ENCODE measurements at places on chromosomes 7 and 10.

DNA sequence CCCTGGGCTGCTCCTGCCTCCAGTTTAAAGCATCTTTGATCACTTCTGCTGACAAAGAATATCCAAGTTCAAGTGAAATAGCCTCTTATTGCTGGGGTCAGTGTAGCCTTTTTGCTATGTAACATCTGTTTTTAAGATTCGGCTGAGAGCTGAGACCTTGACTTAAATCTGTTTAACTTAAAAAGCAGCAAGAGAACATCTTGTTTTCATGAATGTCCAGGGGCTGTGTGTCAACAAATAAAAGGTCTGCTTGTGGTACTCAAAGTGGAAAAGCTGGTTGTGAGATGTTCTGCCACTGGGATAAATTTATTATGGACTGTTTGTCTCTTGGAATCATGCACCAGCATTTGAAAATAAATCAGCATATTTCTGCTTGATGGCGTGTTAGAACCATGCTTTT is 73.2 kb downstream of the CALD1 start:
- no peak for DNase-seq

DNA sequence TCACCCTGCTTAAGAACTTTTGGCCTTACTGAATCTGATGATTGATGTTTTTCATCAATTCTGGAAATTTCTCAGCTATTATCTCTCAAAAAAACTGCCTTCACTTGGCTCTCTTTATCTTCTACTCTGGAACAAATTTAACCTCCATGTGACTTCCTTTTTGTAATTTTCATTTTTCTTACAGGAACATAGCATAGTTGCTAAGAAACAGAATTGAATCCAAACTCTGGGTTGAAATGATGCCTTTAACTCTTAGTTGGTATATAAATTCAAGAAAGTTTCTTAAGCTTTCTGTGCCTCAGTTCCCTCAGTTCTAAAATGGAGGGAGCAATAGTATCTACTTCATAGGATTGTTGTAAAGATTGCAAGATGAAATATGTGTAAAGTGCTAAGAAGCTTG is 19.8 kb downstream of the GPR141 start:
- DNase-seq = no peak

DNA sequence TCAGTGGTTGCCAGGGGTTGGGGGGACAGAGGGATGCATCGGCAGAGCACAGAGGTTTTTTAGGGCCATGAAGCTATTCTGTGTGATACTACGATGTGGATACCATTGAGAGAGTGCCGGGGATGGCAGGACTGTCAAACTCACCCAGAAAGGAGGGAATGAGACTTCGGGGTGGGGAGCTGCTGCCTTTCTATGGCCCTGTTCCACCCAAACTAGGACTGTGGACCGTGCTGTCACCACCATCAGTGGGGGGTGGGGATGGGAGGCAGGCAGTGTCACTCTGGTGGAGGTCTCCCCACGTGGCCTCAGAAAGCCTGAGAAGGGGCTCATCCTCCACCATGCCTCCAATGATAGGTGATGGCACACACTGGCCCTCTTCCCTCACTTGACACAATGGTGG is 146.2 kb downstream of the PTPN20 start:
- DNase-seq = no peak

GRCh38 chr7:55097100-55097499 is 78.3 kb downstream of the EGFR start:
- no peak for DNase-seq

GRCh38 chr10:57867241-57867640 is 400.5 kb downstream of the IPMK start:
- DNase-seq = no peak

GRCh38 chr10:118036281-118036875 is 10.4 kb downstream of the RAB11FIP2 start:
- DNase-seq = no peak

DNA sequence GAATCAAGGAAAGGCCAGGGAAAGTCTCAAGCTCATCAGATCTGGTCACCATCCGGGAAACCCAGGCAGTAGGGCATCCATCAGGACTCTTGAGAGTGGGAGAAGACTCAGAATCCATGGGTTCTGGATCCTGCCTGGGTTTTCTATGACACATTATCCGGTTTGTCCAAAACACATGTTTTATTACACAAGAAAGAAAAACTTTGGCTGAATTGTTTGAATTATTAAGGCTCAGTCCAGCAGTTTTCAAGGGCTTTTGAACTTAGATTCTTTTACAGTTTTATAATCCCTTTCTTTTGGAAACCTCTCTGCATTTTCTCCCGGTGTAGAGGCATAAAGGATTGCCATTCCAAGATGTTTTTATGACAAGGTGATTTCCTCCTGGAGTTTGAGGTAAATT is 528.5 kb upstream of the MGMT start:
- no peak for DNase-seq
